MM.1S (cell line): ENCODE measurements at places on chromosomes 3 and 15.

DNA sequence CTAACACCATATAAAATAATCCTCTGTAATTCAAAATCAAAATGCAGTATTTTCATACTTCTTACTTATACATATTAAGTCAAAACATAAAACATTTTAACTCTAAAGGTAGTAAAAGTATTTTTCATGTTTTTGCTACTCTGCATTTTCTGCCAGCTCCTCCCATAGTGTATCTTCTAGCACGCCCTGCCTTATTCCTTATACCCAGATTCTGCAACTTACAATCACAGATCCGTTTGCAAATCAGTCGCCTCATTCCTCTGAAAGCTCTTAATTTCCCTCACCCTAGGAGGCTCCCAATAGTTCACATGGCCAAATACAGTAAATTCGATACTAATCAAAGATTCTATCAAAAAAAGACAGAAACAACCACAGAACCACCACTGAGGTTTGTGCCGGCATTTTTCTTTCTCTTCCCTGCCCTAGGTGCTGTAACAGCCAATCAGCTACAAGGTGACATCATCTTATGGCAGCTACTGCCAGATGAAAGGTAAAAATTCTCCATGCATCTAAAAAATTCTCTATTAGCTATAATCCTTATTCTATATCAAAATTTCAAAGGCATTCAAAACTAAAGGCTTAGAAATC, 72.9 kb downstream of the CLASP2 start:
- H3K4me3 ChIP-seq, result no peak overlapping the region
- no peaks in the 10 kb centered on the region for H3K27me3 ChIP-seq
- no peaks in the 10 kb centered on the region for H3K36me3 ChIP-seq
- no peak for DNase-seq

- DNase-seq, result no peak
- H3K27me3 ChIP-seq, result no peaks in the 10 kb centered on the region
- H3K36me3 ChIP-seq, result no peaks in the 10 kb centered on the region
- H3K27ac ChIP-seq, result no peak overlapping the region
Measured at GRCh38 chr3:124985349-124985748, 50.8 kb upstream of the MUC13 start.

GRCh38 chr3:123480428-123480827, 31.5 kb upstream of the ADCY5 start:
- no peak overlapping the region for H3K4me3 ChIP-seq
- H3K36me3 ChIP-seq, result no peaks in the 10 kb centered on the region
- no peak for DNase-seq
- H3K27ac ChIP-seq, result no peak overlapping the region
- no peaks in the 10 kb centered on the region for H3K27me3 ChIP-seq
- peaks cover 28% of the 10 kb centered on the region for H3K4me1 ChIP-seq

DNA sequence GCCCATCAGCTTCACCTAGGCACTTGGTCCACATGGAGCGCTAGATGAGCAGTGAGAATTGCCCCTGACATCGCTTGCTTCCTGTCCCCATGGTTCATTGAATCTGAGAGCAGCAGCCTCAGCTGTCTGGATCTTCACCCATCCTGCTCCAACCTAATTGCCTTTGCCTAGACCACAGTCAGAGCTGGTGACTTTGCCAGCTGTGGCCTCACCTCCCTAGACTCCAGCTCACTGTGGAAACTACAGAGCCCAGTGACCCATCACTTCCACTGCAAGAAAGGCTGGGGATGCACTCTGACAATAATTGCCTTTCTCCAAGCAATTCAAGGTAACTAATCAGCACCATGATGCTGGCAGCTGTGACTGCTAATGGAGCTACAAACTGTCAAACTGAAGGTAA, 30.6 kb upstream of the SLC6A1 start:
- H3K27ac ChIP-seq, result no peak overlapping the region
- no peak overlapping the region for H3K4me3 ChIP-seq
- H3K27me3 ChIP-seq, result peaks cover 29% of the 10 kb centered on the region
- DNase-seq, result no peak
- no peaks in the 10 kb centered on the region for H3K36me3 ChIP-seq

DNA sequence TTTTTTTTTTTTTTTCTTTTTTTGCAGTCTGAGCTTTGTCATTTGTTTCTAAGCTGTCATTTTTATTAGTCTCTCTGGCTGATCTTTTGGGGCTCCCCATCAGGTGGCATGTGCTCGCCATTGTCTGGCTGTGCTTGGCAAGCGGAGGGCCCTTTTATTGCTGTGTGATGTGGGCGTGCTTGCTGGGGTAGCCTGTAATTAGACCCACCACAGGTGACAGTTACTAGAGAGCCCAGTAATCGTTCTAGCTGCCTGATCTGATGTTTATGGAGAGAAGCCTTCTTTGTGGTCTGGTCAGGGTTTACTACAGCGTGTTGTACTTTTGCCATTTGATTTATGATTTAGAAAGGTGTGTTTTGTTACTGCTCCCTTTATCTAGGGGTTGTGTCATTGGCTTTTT, 179.9 kb downstream of the MCTP2 start:
- H3K4me3 ChIP-seq, result no peak overlapping the region
- H3K4me1 ChIP-seq, result no peaks in the 10 kb centered on the region
- H3K27ac ChIP-seq, result no peak overlapping the region
- H3K36me3 ChIP-seq, result no peaks in the 10 kb centered on the region
- H3K27me3 ChIP-seq, result no peaks in the 10 kb centered on the region

GRCh38 chr3:16448639-16449070, 64.8 kb downstream of the RFTN1 start:
- no peak overlapping the region for H3K27ac ChIP-seq
- no peaks in the 10 kb centered on the region for H3K27me3 ChIP-seq
- H3K4me3 ChIP-seq, result no peak overlapping the region
- no peak for DNase-seq
- H3K36me3 ChIP-seq, result no peaks in the 10 kb centered on the region
- no peaks in the 10 kb centered on the region for H3K4me1 ChIP-seq

DNA sequence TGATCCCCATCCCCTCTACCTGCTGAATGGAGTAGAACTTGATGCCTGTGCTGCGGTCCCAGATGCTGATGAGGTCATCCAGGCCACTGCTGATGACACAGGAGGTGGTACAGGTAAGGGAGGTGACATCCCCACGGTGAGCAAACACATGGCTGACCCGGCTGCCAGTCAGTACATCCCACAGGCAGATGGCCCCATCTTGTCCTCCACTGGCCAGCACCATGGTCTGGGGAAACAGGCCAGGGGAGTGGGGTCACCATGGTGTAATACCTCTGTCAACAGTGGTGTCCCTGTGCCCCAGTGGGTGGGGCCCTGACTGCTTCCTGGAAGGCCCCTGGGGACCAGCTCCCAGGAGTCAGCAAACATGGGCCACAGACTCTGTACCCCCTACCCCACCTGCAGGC, 33.3 kb downstream of the PTPN23 start:
- DNase-seq, result no peak
- H3K4me1 ChIP-seq, result no peaks in the 10 kb centered on the region
- H3K36me3 ChIP-seq, result no peaks in the 10 kb centered on the region; the same call in 1 of the 2 replicates

- H3K27me3 ChIP-seq, result no peaks in the 10 kb centered on the region
- no peak overlapping the region for H3K27ac ChIP-seq
- H3K36me3 ChIP-seq, result no peaks in the 10 kb centered on the region
Measured at GRCh38 chr3:99700631-99701268, 62.4 kb downstream of the COL8A1 start.

DNA sequence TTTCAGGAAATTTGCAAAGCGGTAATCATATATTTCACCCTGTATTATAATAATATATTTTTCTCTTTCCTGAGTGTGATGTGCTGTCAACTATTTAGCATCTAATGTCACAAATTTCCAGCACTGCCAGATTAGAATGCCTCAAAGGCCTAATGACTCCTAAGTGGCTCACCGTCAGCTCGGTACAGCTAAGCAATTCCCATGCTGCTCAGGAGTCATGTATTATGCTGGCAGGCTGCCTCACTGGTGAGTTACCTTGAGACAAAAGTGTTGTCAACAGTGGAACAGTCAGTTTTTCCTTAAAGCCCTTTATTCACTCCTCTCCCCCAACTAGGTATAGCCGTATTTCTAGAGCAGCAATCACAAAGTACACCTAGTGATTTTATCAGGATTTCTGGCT, 83.6 kb downstream of the NSUN3 start:
- H3K4me3 ChIP-seq, result no peak overlapping the region
- DNase-seq, result no peak
- H3K27me3 ChIP-seq, result no peaks in the 10 kb centered on the region
- no peak overlapping the region for H3K27ac ChIP-seq
- no peaks in the 10 kb centered on the region for H3K4me1 ChIP-seq

DNA sequence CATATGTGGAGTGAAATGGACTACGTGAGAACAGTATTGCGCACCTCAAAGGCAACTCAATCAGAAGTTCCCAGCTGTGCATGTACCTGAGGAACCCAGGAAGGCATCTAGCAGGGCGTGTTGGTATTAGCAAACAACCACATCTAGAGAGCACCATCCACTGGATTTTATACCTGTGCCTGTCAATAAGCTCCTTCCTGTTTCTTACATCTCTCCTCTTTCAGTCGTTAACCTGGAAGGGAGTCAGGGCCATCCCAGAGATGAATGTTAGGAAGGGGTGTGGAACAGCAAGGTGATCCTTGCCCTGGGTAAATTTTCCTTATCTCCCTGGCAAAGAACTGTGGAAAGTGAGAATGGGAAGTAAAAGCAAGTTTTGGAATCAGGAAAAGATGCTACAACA, 29.6 kb upstream of the CHMP2B start:
- H3K27me3 ChIP-seq, result no peaks in the 10 kb centered on the region; the same call in 1 of the 2 replicates
- no peak overlapping the region for H3K27ac ChIP-seq
- no peaks in the 10 kb centered on the region for H3K4me1 ChIP-seq
- H3K36me3 ChIP-seq, result no peaks in the 10 kb centered on the region

DNA sequence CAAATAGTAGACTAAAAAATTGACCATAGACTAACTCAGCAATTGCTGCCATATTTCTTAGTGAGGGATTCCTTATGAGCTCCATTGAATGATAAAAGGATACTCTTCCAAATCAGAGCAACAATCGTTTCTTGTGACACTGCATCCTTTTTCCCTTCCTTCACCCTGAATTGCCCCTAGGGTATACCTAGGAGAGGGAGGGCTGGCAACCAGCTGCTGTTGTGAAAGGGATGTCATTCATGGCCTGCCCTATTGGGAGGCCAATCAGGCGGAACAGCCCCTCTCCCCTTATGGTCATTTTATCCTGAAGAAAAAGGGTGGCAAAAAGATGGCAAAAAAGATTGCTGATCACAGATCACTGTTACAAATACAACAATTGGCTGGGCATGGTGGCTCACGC, 26.3 kb downstream of the B3GNT5 start:
- H3K36me3 ChIP-seq, result no peaks in the 10 kb centered on the region
- H3K4me1 ChIP-seq, result no peaks in the 10 kb centered on the region
- no peak overlapping the region for H3K4me3 ChIP-seq
- no peak for DNase-seq
- H3K27ac ChIP-seq, result no peak overlapping the region

DNA sequence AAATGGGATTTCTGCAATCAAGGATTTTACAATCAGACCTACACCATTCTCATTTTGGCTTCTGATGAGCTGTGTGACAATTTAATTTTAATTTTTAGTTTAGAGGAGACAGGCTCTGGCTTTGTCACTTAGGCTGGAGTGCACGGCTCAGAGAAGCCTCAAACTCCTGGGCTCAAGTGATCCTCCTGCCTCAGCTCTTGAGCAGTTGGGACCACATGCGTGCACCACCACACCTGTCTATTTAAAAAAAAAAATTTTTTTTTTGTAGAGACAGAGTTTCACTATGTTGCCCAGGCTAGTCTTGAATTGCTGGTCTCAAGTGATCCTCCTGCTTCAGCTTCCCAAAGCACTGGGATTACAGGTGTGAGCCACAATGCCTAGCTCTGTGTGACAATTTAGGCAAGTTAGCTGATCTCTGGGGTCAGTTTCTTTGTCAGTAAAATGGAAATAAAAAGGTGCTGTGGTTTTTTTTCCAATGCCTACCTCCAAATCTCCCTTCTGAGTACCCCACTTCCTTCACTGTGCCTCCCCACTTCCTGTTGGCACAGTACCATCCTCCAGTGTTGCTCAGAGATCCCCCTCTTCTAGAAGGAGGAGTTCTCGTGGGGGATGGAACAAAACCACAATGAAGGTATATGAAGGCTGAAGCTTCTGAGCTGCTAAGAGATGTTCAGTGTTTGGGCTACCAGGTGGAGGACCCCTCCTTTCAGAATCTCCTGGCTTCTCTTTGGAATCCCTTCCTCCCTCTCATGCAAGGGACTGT, 54.1 kb upstream of the GSK3B start:
- peak overlapping the region; percentile 88 for H3K27ac ChIP-seq
- peaks cover 35% of the 10 kb centered on the region for H3K4me1 ChIP-seq

GRCh38 chr3:89038869-89039268, 68.6 kb upstream of the EPHA3 start:
- DNase-seq, result no peak
- H3K4me1 ChIP-seq, result no peaks in the 10 kb centered on the region
- H3K27me3 ChIP-seq, result no peaks in the 10 kb centered on the region
- H3K36me3 ChIP-seq, result no peaks in the 10 kb centered on the region
- no peak overlapping the region for H3K27ac ChIP-seq

DNA sequence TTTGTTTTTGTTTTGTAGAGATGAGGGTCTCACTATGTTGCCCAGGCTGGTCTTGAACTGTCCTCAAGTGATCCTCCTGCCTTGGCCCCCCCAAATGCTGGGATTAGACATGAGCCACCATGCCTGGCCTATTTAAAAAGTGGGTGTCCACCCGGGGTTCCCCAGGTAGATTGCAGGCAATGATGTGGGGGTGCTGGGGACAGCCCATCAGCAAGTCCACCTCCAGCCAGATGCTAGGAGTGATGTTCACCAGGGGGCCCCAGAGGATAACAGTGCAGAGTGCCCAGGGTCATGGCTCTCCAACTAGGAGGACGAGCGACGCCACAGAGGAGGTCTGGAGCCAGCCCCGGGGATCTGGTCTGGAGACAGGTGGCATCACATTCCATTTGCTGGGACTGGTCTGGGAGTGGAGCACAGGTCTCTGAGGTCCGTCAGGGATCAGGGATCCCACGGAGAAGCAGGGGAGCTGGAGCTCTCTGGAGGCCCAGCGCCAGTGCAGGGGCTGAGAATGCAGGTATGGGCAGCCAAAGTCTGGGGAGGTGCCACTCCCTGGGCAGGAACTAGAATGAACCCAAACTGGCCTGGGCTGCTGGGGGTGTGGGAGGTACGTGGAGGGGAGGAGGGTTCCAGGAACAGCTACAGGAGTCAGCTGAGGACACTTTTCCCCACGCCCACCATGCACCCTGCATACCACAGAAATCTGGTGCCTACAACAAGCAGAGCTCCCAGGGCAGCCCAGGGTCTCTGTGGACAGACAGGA, 51.2 kb upstream of the PCSK6 start:
- no peaks in the 10 kb centered on the region for H3K36me3 ChIP-seq
- no peak for DNase-seq
- no peak overlapping the region for H3K4me3 ChIP-seq
- no peak overlapping the region for H3K27ac ChIP-seq
- no peaks in the 10 kb centered on the region for H3K4me1 ChIP-seq
- peaks cover 32% of the 10 kb centered on the region for H3K27me3 ChIP-seq

- H3K4me3 ChIP-seq, result no peak overlapping the region
- no peaks in the 10 kb centered on the region for H3K36me3 ChIP-seq
- no peaks in the 10 kb centered on the region for H3K4me1 ChIP-seq
- DNase-seq, result no peak
- no peaks in the 10 kb centered on the region for H3K27me3 ChIP-seq
- H3K27ac ChIP-seq, result no peak overlapping the region
Measured at GRCh38 chr3:182740710-182741109, 52.6 kb upstream of the ATP11B start.

- H3K4me1 ChIP-seq, result no peaks in the 10 kb centered on the region
- H3K36me3 ChIP-seq, result no peaks in the 10 kb centered on the region
- H3K27me3 ChIP-seq, result no peaks in the 10 kb centered on the region
- DNase-seq, result no peak
- H3K4me3 ChIP-seq, result no peak overlapping the region
Measured at GRCh38 chr3:58556001-58556400, 19.0 kb upstream of the ACOX2 start.
